NK-92 treated with Interleukin-12 subunit alpha and Interleukin-12 subunit beta, amount 100 ng/mL, for 24 hours (cell line): ENCODE measurements at places on chromosomes 7 and 10.

DNA sequence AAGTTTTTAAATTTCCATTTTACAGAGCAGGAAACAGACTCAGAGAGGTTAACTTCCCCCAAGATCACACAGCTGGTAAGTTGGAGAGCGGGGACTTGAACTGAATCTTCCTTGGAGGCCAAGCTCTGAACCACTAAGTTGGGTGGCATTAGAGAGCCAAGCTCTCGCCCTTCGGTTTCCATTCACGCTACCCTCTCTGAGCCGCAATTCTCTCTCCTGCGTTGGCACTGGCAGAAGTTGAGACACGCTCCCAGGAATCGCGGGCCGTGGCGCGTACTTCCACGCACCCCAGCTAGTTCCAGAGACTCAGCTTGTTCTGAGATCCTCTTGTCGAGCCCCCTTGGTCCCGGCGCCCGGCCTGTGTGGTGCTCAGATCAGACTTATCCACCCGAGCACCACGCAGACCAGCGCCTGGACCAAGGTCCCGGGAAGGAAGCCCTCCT is 29.3 kb upstream of the VAX1 start:
- DNase-seq = no peak

DNA sequence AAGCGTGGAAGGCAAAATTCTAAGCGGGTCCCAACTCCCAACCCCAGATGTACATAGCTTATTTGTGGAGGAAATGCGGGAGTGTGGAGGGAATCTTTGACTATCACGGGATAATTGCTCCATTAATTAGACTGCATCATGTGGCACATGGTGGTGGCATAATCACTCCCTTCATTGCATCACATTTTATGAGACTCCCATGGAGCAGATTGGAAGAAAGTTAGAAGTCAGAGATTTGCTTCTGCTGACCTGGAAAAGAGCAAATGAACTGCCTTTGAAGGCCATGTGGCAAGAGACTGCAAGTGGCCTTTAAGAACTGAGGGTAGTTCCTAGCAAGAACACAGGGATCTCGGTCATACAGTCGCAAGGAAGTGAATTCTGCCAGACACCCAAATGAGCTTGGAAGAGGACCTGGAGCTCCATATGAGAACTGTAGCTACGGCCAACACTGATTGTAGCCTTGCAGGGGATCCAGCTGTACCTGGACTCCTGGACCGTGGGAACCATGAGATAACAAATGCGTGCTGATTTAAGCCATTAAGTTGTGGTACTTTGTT is 37.1 kb upstream of the ITGB1 start:
- DNase-seq = no peak

DNA sequence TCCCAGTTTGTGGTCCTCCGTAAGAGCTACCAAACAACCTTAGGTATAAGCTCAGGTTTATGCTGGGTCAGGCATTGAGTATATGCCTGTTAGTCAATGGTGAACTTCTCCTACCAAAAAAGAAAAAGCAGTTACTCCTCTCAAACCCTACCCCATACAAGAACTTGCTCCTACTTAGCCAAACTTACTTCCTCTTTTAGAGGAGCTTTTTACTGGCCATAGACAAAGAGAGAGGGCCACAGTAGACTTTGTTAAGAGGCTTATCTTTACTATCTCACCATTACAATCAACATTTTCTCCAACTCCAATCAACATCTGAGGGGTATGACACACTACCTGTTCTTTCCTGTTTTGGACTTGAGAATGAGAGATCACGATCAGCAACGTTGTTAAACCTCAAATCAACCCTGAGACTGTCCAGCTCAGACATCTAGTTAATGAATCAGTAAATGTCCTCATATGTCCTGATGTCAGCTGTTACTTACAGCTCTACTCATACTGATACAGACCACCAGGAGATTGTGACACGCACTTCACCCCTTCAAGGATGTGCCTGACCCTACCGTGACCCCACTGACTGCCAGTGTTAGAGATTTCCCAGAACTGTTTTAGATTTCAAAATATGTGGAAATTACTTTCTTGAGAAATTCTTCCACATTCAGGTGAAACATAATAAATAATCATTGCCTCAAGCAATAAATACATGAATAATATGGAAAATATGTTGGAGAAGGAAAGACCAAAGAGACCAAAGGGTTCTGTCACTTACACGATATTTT is 18.4 kb upstream of the CCDC71L start:
- DNase-seq = peak; percentile 22

- no peak for DNase-seq
Measured at GRCh38 chr7:36459236-36459960, 69.7 kb downstream of the ANLN start.

GRCh38 chr7:87190783-87191182 is 28.7 kb downstream of the TMEM243 start:
- DNase-seq = no peak

DNA sequence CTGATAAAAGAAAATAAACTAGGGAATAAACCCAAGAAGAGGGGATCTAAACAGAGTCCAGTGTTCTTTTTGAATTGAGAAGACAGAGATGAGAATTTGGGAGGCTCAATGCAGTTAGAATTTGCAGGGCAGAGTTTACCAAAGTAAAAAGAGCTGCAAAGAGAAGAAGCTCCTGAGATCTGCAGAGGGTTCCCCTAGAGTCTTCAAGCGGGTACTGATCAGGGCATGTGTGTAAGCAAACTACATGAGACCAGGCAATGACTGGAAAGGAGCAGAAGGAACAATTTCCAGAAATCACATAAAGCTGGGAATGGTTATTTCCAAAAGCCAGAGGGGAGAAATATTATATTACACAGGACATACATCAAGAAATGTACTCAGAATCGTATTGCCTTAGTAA is 58.1 kb upstream of the TES start:
- DNase-seq = no peak

DNA sequence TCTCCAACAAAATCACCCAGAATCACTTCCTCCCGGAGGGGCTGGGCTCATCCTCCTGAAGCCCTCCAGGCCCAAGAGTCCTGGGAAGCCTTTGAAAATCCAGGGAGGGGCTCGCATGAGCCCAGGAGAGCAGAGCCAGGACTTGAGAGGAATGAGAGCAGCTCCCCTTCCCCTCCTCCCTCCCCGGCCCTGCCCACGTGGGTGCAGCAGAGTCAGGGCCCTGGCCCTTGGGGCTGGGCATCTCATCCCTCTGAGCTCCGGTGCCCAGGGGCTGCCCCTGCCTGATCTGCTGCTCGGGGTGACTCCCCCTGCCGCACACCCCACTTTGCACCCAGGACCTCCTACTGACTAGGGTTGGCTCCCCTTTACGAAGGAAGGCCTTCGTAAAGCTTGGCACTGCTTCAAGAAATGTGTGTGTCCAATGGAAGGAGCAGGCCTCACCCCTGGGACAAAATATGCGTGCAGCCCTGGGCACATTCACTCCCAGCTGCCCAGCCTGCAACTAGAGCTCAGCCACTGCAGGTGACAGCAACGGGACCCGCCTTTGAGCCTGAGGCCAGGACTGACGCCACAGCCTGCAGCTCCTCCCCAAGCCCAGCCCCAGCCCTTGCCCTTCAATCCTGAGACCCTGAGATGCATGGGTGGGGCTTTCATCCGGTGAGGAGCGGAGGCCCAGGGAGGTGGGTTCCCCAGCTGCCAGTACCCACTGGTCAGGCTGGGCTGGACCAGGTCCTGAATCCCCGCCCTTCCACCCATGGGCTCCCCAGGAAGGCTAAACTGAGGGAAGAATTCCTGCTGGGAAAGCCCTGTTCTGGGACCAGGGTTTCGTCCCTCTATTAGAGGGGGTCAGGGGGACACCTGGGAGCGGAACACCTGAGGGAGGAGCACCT is 21.8 kb downstream of the PWWP2B start:
- DNase-seq = no peak

DNA sequence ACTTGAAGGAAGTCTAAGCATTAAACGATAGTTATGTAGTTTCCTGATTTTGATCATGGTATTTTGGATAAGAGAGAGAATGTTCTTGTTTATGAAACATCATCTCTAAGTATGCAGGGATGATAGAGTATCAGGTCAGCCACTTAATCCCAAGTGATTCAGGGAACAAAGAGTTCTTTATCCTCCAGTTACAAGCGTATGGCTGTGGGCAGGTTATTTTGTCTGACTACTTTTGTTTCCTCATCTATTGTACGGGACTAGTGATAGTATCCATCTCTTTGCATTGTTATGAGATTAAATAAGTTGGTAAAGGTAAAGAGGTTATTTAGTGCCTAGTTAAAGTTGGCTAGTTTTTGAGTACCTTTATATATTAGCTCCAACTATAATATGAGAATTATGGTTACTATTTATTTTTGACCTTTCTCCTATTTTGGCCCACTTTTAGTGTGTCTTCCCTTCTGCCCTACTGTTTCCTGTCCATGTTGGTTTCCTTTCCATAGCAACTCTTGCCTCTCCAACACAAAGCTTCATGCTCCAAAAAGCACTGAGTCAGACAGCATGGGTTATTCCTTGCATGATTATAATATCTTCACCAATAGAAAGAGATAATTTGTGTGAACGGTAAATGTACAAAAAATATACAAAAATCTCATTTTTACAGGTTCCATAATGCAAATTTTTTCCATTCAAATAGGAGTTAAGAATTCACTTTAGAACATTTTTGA is 65.4 kb downstream of the SP8 start:
- no peak for DNase-seq

- DNase-seq = no peak
Measured at GRCh38 chr10:103645141-103646054, 151.9 kb downstream of the NEURL1 start.

GRCh38 chr7:32942415-32943251 is 14.6 kb upstream of the FKBP9 start:
- DNase-seq = peak; percentile 8

- no peak for DNase-seq
Measured at GRCh38 chr10:97573021-97573420, 442 bp downstream of the ANKRD2 start.

- no peak for DNase-seq
Measured at GRCh38 chr10:91410638-91411371, 661 bp downstream of the HECTD2 start.

GRCh38 chr10:119316729-119317097 is 109.3 kb downstream of the GRK5 start:
- DNase-seq = no peak

DNA sequence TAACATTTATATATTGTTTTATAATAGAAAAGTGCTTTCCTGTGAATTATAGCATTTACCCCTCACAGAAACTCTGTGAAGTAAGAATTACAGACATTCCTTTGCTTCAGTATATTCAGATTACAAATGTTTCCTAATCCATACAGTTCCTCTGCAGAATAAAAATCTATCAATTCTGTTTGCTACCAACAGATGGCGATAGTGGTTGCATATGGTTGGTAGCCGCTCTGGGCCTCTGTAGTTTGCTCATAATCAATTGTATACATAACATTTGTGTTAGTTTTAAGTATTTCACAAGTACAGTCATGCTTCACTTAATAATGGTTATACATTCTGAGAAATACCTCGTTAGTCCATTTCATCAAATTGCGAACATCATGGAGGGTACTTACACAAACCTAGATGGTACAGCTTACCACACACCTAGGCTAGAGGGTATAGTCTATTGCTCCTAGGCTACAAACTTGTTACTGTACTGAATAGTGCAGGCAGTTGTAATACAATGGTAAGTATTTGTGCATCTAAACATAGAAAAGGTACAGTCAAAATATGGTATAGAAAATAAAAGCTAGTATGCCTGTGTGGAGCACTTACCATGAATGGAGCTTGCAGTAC is 94.4 kb upstream of the STEAP4 start:
- no peak for DNase-seq

- DNase-seq = no peak
Measured at GRCh38 chr10:79435271-79436065, 10.0 kb downstream of the ZCCHC24 start.

DNA sequence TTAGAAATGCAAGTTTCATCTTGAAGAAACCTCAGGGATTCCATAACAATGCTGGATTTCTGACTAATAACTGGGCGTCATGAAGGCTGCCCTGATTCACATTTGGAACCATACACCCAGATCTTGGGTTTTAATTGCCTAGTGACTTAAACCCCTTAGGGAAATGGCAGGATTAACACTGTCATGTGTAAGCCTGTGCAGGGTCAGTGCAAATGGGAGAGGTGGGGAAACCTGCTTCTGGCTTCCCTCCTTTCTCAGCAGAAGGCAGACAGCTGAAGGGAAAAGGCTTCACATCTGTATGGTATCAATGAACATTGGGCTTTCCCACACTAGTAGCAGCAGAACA is 364.2 kb downstream of the ANKRD30A start:
- no peak for DNase-seq

DNA sequence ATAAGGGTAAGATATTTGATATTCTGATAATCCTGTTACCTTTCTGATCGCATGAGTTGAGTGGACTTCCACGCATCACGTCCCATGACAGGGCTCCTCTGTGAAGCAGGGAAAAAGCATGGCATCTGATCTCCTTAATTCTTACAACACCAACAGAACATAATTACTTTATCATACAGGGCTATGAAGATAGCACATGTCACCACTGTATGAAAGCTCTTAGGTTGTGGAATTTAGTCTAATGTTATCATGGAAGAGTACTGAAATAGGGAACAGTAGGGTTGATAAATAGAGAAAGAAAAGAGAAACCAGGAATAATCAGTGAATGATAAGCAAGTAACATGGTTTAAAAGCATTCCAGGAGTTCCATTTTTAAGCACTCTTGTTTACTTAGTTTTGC is 212.0 kb downstream of the CACNB2 start:
- DNase-seq = no peak

DNA sequence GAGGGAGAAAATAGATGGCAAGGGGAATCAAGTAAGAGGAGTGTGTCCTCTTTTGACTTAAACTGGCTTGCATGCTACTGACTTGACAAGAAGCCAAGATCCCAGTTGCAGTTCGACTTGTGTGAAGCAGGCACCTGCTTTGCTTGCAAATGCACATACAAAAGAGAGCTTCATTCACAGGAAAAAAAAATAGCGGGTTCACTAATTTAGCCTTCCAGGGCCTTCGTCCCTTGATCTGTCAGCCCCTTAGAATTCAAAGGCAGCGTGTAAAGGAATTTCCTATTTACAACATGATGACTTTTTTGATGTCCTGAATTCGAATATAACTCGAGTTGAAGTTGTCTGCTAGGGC is 192.1 kb downstream of the CELF2 start:
- no peak for DNase-seq

DNA sequence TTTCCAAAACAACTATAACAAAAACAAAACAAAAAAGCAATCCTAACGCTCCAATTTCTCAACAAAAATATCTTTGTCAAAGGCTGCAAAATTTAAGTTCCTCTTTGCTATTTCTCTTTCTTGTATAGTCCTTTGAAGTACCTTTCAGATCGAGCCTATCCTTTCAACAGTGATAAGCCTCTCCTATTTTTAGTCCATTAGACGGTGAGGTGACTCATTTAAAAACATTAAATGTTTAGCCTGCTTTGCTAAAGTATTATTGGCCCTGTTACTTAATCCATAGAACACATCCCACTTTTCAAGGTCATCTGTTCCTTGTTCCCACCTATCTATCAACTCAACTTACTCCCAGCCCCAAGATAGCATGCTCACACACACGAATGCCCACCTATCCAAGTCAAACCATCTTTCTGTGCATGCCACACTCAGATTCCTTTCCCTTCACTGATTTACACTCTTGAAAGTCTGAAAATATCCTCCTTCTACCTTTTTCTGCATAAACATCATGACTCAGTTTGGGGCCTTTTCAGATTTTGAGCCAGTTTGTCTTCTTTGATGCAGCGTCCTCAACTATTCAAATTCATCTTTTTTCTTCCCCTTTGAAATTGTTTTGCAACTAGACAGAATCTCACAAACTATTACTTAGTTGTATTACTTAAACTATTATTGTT is 224.9 kb upstream of the TMEM229A start:
- DNase-seq = no peak

- DNase-seq = no peak
Measured at GRCh38 chr10:129275886-129276285, 191.2 kb upstream of the MGMT start.

GRCh38 chr10:6135039-6135438 is 46.2 kb downstream of the RBM17 start:
- DNase-seq = no peak

GRCh38 chr7:50832744-50833143 is 50.0 kb upstream of the GRB10 start:
- peak; percentile 48 for DNase-seq
